ENCODE measurements at places on chromosomes 3 and 15. TPM values are rescaled to one million over a fixed set of nuclear protein-coding genes. Genes with fewer than 3 reads are reported as not detected.

MANF gene
- total RNA-seq: 200 TPM

BCL2A1 gene
- 4.9 TPM for total RNA-seq

PARP15 gene
- under 0.01 TPM for total RNA-seq

NRG4 gene
- not detected for total RNA-seq

RTP1 gene
- total RNA-seq: not detected

HEXA gene
- total RNA-seq: 89.2 TPM

ARL6IP5 gene
- total RNA-seq: 103 TPM

SENP8 gene
- 2.7 TPM for total RNA-seq

SLC6A20 gene
- total RNA-seq: not detected

OR5H14 gene
- not detected for total RNA-seq

SCG5 gene
- 3.2 TPM for total RNA-seq

ALDH1L1 gene
- 0.25 TPM for total RNA-seq

SLC12A1 gene
- total RNA-seq: not detected

TGM5 gene
- not detected for total RNA-seq

Measured in uterine smooth muscle cell (primary cell).